ENCODE measurements at places on chromosomes 13 and 19.

DNA sequence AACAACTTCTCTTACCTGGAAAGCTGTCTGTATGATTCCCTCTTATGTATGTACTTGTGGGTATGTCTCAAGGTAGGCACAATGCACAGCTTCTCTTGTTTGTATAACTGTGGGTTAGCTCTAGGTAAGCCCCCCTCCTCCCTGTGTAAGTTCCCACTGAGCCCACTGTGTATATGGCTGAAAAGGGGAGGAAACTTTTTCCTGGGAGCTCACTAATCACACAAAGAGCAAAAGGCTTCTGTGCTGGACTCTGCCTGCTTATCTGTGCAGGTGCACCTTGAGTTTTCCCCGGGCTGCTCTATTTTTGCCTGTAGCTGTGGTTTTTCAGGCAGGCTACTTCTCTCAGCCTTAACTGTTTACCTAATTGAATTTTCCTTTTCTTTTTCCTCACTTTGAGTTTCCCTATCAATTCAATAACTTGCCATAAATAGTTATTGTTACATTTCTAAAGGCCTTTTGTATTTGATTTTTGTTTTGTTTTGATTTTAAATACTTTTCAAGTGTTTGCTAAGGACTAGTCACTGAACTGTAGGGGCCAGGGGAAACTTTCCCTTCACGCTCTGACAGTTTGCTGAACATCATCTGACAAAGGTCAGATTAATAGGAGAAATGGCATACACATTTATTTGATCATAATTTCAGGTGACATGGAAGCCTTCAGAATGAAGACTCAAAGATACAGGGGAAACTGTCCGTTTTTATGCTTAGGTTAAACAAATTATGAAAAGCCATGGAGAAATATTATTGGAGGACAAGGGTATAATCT, 423.5 kb upstream of the ATXN8OS start:
- DNase-seq: no peak

- no peak for DNase-seq
Observed at GRCh38 chr13:51213173-51213728, 8.9 kb upstream of the FAM124A start.

- no peak for DNase-seq
Observed at GRCh38 chr13:93865235-93865634, 614.2 kb downstream of the DCT start.

DNA sequence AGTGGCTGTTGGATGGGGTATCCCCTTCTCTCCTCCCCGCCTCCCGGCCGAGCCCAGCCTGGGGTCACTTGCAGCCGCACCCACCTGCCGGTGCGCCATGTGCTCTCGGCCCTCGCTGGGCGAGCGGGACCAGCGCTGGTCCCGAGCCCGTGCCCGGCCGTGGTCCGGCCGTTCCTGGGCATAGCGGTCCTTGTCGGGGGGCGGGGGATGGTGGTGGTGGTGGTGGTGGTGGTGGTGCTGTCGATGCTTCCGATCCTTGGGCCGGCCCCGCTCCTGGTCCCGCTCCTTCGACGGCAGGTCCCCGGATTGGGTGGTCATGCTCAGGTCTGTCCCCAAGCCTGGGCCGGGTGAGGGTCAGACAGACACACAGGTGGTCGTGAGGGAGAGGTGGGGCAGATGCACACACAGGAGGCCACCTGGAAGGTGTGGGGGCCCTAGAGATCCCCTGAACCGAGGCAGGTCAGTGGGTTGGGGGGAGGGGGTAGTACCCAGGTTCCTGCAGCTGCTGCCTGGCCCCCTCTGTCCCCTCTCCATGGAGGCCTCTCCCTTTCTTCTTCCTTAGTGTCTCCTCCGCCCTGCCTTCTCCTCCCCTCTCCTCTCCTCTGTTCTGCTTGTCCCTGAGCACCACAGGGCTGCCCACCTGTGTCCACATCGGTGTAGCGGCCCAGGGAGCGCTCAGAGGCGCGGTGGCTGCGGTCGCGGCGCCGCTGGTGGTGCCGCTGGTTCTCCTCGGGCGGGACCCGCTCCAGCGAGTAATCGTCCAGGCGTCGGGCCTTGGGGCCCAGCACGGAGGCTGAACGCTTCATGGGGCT, 58.7 kb downstream of the IER2 start:
- no peak for DNase-seq

DNA sequence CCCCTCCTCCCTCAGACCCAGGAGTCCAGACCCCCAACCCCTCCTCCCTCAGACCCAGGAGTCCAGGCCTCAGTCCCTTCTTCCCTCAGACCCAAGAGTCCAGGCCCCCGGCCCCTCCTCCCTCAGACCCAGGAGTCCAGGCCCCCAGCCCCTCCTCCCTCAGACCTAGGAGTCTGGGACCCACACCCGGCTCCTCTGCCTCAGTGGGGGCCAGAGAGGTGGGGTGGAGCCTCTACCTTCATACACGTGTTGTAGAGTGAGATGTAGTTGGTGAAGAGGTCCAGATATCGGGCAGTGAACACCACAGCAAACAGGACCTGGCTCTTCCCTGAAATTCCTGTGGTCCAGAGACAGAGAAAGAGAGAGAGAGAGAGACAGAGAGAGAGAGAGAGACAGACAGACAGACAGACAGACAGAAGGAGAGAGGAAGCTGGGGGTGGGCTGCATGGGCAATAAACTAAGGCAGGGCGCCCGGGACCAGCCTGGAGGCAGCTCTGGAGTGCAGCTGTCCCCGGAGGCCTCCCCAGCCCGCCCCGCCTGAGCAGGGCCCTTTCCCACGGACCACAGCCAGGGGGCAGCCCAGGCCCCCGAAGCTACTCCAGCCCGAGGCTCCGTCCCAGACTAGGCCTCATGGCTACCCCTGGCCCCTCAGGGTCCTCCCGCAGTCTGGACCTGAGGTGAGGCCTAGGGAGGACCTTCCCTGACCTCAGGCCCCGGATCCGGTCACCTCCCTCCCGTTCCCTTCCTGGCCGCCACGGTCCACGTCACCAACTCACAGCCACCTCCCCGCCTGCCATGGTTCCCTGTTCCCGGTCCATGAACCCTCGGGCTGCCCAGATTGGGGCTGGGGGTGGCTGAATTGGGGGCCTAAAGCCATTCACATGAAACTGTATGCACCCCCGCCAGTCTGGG, 907 bp downstream of the KDELR1 start:
- no peak for DNase-seq

DNA sequence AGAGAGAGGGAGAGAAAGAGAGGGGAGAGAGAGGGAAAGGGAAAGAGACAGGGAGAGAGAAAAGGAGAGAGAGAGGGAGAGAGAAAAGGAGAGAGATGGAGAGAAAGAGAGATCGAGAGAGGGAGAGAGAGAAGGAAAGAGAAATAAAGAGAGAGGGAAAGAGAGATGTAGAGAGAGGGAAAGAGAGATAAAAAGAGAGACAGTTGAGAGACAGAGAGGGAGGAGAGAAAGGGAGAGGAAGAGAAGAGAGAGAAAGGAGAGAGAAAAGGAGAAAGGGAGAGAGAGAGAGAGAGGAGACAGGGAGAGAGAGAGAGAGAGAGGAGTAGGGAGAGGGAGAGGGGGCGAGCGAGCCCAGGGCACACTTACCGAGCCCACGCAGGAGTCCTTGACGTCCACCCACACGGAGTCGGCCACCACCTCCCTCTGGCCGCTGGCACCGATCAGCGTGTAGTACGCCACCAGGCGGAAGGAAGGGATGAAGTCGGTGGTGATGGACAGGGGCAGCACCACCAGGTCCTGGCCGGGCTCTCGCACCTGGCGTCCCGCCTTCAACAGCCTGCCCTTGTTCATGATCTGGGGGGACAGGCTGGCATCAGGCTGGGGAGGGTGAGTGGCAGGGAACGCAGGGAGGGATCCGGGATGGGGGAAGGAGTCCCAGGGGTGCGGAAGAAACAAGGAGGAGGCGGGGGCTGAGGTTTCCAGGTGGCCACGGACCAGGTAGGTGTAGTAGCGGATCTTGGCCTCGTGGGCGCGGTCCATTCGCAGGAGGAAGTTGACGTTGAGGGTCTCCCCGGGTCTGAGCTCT, 10.0 kb downstream of the C3 start:
- no peak for DNase-seq

DNA sequence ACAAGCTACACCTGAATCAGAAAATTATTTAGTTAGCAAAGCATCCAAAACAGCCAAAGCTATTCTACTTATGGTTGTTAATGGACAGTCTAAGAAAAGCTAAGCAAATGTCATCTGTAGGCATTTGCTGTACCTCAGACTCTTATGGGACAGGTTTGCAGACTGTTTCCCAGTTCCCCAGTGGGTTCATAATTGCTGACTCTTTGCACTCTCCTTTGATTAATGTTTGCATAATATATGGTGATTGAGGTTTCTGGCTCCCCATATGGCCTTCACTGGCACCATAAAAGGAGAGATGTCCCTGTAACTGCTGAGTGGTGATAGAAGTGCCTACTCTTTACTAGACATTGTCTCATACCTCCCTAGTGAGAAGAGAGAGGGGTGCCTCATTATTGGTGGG, 142.1 kb downstream of the GPC6 start:
- no peak for DNase-seq

DNA sequence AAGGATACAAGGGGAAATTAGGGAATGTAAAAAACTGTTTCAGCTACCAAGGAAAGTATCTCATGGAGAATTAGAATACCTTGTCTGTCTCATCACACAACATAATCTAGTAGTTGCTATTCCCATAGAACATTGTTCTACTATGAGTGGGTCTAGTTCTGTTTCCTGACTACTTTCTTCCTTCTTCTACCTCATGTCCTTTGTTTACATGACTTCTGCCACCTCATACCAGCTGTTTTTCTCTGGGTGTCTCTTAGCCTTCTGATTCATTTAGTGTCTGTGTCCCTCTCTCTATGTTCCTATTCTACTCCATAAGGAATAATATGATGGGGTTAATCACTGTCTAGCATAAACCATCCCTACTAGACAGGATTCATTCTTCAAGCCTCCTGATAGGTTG, 887.3 kb downstream of the DIAPH3 start:
- DNase-seq: no peak

GRCh38 chr13:97339988-97340749, 93.8 kb upstream of the RAP2A start:
- DNase-seq: no peak

DNA sequence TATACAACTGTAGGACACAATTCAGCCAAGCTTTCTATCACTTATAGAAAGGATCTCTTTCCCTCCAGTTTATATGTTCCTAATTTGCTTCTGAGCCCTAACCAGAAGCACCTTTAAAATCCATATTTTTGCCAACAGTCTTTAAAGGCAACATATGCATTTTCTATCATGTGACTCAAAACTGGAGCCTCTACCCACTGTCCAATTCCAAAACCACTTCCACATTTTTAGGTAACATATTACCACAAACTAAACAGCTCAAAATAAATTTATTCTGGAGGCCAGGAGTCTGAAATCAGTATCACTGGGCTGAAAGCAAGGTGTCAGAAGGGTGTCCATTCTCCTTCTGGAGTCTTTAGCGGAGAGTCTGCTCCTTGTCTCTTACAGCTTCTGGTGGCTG, 15.9 kb upstream of the EFNB2 start:
- DNase-seq: no peak

- DNase-seq: no peak
Observed at GRCh38 chr19:10283301-10284064, 3.3 kb upstream of the ICAM4 start.

GRCh38 chr19:4094291-4094690, 27.6 kb upstream of the ZBTB7A start:
- DNase-seq: no peak

GRCh38 chr13:33112766-33113165, 96.5 kb downstream of the KL start:
- DNase-seq: no peak

DNA sequence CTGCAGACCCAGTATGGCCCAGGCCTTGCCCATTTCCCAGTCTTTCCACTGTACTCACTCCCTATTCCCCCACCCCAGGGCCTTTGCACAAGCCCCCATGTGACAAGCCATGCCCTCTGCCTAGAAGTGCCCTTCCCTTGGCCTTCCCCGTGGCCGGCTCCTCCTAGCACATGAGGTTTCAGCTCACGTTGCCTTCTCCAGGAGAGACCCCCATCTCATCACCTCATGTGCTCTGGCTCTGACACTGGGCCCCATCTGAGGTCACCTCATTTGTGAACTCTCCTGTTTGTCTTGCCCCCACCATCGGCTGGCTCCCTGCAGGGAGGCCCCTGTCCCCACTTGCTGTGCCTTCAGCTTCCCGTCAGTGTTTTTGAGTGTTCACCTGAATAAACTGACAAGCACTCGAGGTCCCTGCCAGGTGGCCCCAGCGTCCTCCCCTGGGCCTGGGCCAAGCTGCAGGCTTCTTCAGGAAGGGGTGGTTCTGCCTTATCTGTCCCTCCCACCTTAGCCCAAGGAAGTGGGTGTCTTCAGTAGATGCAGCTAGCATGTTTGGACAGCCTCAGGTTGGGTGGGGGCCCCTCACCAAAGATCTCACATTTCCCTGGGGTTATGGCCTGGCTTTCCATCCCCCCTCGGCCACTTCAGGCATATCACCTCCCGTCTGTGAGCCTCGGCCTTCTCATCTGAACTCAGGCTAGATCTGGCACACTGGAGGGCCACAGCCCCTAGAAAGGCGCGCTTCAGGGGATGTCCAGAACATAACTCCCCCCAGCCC, 3.8 kb upstream of the SLC25A42 start:
- no peak for DNase-seq

- no peak for DNase-seq
Observed at GRCh38 chr13:88124142-88124541, 453.0 kb downstream of the SLITRK5 start.

DNA sequence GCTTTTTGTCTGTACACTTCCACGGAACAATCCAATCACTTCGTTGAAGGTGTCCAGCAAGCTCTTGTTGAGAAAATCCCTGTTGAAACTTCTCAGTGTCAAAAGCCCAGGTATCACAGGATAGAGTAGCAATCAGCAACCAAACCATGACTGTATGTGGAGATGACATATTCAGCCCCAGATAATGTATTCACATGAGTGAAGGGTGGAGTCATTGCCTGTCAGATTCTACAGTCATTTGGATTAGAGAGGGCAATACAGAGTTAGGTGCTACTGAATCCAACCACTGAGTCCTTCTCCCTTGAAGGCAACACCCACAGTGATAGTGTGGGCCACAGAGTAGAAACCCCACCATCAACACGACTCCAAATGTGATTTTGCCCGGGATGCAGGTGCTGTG, 23.3 kb downstream of the ZNF627 start:
- DNase-seq: no peak

- DNase-seq: no peak
Observed at GRCh38 chr19:27828829-27829228, 1384.1 kb downstream of the UQCRFS1 start.

DNA sequence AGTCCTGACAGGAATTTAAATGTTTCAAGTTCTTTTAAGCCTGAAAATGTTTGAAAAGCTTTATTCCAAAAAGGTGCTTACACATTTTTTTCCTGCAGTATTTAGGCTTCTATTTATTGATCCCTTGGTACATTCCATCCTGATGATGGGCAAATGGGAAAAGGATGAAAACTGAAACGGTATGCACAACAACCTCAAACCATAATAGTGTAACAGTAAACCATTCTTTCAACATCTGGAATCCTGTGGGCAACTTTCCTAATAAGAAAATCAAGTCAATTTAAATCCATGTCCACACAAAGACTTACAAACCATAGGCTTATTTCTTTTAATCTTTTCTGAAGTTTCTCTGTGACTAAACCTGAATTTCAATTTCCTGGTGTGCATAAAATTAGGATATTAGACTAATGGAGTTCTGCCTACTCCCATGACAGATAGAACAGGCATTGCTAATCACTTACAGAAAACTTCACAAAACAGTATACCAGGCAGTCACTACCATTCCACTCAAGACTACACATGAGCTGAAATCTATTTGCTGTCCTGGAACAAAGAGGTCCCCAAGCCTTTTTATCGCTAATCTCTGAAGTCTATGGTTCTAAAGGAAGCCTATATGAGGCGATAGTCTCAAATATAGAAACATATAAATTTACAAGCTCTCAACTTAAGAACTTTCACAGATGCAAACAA, 103.3 kb downstream of the DLEU7 start:
- DNase-seq: no peak
